GM06990 (cell line): ENCODE measurements at places on chromosomes 2 and 18.

DNA sequence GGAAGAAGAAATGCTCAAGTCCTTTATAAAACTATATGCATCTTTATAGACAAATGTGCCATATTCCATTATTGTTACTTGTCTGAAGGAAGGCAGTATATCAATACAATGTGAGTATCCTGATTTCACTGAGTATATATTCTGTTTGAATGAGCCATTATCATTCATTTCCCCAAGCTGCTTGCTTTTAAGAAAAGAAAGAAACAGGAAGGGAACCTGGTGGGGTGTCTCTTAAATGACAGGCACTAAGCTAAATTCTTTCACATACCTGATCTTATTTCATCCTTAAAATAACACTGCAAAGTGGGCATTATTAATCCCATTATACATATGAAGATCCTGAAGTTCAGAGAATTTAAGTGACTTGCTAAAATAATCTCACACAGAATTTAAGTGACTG lies 307.9 kb downstream of the SLC8A1 start:
- DNase-seq = no peak

DNA sequence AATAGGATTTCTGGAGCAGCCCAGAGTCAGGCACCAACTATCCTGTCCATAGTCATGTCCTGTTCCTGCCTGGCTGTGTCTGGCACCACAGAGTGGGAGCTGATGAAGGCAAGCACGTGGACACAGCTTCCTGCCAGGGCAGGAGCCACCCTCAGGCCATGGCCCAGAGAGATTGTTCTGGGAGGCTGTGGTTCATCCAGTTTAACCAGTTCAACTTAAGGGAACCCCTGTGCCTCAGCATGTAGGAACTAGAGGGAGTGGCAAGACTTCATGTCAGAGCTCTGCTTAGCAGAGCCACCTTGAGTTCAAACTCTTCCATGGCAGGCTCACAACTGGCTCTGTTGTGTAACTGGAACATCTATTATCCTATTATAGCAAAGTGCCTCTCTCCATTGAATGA lies 73.2 kb upstream of the NCKAP5 start:
- no peak for DNase-seq

GRCh38 chr2:85760371-85760770 lies 6.6 kb downstream of the ATOH8 start:
- DNase-seq = no peak

DNA sequence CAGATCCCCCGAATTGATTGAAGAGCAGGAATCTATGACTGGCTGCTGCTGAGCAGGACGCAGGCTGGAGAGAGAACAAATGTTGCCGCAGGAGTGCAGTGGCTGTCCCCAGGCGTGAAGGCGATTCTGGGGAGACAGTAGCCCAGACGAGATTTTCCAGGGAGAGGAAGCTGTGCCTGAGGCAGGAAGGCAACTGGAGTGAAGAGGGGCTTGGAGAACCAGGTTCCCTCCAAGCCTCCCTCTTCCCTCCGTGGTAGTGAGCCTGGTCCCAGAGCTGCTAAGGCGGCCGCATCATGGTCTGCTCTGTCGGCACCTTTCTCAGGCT lies 1.3 kb upstream of the NPPC start:
- no peak for DNase-seq

GRCh38 chr2:184113696-184114403 lies 484.5 kb upstream of the ZNF804A start:
- DNase-seq = no peak
